ENCODE measurements at places on chromosomes 11 and 22.

DNA sequence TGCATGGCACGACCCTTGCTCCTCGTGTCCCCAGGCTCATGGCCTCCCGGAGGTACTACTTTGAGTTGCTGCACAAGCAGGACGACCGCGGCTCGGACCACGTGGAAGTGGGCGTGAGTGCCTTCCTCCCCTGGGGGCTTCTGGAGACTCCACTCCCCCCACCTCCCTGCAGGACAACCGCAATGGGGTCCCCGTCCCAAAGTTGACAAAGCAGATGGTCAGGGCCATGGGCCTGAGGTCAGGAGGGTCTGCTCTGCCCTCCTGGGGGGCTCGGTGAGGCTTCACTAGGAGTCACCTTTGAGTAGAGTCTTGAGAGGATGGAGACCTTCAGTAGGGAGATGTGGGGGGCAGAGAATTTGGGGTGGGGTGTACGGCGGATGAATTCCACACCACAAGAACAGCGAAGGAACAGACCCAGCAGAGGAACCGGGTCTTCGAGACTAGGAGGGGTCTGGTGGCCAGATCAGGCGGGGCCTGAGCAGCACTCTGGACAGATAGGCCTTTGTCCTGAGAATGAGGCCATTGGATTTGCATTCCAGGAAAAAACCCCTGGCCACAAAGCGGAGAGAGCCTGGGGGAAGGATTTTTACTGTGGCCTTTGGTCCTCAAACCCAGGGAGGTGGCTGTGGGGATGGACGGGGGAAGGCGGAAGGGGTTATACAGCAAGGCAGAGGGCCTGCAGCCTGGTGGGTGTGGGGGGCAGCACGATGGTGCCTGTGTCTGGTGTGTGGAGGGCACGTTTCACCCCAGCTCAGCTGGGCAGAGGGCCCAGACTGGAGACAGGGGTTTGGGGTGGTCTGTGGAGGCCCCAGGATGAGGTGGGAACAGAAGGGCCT lies 4.6 kb downstream of the B4GALNT4 start:
- no peak for DNase-seq

- no peak for DNase-seq
Measured at GRCh38 chr11:59254286-59254685, 41.6 kb upstream of the MPEG1 start.

GRCh38 chr22:46907241-46908215 lies 145.1 kb downstream of the TBC1D22A start:
- DNase-seq = no peak

- peak; percentile 26 for DNase-seq
Measured at GRCh38 chr22:32796865-32797573, 4.5 kb upstream of the TIMP3 start.

- DNase-seq = no peak
Measured at GRCh38 chr11:66814678-66815077, 28.6 kb upstream of the RCE1 start.

DNA sequence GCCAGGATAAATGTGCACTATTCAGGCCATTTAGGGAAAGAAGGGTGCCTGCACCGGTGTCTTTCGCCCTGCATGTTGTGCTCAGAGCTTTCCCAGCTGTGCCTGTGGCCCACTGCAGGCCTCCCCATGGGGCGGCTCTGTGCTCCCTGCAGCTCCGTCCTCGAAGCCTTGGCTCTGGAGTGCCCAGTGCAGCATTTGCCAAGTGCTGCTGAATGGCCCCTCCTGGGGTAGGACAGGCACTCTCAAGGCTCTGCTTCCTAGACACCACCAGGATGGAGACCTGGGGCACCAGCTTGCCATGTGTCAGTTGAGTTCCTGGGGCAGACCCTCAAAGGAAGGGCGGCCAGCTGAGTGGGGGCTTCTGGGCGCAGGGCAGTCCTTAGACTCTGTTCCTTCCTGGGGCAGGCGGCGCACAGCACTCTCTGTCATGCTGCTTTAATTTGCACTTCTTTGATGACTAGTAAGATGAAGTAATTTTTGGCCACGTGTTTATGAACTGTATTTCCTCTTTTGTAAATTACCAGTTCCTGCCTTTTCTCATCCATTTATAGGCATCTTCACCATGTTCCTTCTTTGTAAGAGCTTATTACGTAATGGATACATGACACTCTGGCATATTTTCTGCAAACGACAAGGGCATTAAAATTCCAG lies 32.1 kb upstream of the GNB1L start:
- peak; percentile 30 for DNase-seq

GRCh38 chr11:118439646-118440045 lies 3.4 kb downstream of the KMT2A start:
- DNase-seq = no peak

- no peak for DNase-seq
Measured at GRCh38 chr22:45268167-45268957, 16.4 kb upstream of the UPK3A start.

- DNase-seq = no peak
Measured at GRCh38 chr11:17762309-17762974, 27.9 kb downstream of the KCNC1 start.

DNA sequence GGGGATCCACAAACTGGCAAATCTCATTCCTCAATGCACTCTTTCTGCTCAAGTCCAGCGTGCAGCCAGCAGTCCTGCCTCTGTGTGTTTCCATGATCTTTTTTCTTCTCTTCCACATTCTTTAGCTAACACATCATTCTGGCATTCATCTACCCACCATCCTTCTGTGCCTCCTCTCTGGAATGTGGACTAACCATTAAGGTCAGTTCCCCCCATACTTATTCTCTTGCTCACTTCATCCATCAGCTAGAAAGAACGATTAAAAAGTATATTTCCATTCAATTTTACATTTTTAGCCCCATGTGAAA lies 7.8 kb downstream of the KIRREL3 start:
- no peak for DNase-seq

GRCh38 chr11:107017433-107018218 lies 650 bp downstream of the GUCY1A2 start:
- DNase-seq = no peak

- no peak for DNase-seq
Measured at GRCh38 chr22:23742505-23743264, 8.2 kb downstream of the ZNF70 start.

- no peak for DNase-seq
Measured at GRCh38 chr11:75626889-75627529, 41.8 kb downstream of the MAP6 start.

DNA sequence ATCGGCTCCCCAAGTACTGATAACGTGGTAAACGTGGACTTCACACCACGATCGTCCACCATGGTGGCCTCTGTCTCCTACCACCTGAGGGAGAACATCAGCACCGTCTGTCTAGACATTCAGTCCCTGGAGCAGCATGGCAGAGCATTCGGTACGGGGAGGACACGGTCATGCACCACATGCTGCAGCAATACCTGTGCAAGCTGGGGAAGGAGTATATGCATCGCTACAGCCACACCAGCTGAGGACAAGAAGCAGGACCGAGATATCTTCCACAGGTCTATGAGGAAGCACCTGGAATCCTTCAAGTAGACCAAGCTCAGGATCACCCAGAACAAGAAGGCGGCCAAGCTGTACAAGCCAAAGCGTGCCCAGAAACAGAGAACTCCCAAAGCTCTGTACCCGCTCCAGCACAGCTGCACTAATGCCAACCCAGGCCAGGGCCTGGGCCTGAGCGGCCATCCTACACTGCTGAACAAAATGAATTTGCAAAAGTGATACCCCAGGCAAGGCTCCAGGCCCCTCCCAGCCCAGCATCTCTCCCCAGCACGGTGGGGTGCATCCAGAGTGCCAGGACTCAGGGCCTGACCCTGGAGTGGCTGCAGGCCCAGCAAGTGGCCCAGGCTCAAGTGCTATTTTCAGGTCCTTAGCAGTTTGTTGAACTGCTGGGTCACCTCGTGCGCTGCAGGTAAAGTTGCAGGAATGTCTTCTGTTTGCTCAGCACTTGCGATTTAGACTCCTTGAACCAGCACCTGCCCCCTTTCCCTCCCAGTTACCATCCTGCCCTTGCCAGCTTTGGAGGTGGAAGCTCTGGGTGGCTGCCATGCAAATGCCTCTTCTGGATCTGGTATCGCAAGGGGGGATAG lies 119.3 kb upstream of the SERPIND1 start:
- DNase-seq = no peak

GRCh38 chr22:39738746-39739145 lies 154.8 kb downstream of the ENTHD1 start:
- DNase-seq = no peak

DNA sequence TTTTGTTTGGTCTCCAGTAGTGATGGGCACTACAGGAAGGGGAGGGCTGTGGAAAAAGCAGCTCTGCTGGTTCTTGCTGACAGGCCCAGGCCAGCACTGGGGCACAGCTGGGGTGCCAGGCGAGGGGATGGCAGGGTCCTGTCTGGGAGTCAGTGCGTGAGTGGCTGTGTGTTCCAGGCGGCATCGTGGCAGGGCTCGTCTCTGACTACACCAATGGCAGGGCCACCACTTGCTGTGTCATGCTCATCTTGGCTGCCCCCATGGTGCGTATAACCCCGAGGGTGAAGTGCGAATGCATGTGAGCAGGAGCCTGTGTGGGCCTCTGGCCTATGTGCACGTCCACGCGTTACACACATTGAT lies 20.9 kb downstream of the SLC37A2 start:
- DNase-seq = no peak

GRCh38 chr11:66686100-66686785 lies 8.6 kb upstream of the RBM4B start:
- no peak for DNase-seq

DNA sequence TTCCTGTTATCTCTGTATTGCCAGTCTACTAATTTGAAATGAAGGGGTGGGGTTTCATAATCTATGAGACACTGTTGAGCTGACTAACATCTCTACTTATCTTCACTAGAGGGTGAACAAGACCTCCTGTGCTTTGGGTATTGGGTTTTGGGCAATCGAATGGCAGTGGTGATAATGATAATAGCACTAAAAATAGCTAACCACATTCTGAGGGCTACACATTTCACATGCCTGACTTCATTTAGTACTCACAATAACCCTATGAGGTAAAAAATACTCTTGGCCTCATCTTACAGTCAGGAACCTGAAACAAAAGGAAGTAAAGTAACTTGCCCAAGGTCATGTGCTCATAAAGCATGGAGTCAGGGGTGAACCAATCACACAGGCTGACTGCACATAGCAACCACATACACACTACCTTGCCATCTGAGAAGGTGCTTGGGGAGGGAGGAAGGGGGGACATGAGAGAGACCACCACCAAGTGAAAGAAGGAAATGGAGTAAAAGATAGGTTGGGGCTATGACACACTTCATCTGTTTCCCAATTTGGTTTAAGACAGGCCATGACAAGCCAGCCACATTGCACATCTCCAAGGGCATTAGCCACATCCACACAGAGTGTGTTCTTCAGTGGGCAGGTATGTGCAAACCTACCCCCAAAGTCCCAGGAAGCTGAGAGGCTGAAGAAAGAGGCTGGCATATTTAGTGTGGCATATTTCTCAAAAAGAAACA lies 387.6 kb upstream of the DDI1 start:
- DNase-seq = no peak

GRCh38 chr11:102457865-102458264 lies 5.3 kb upstream of the TMEM123 start:
- DNase-seq = no peak

- no peak for DNase-seq
Measured at GRCh38 chr11:95101935-95102334, 12.3 kb downstream of the ENDOD1 start.

DNA sequence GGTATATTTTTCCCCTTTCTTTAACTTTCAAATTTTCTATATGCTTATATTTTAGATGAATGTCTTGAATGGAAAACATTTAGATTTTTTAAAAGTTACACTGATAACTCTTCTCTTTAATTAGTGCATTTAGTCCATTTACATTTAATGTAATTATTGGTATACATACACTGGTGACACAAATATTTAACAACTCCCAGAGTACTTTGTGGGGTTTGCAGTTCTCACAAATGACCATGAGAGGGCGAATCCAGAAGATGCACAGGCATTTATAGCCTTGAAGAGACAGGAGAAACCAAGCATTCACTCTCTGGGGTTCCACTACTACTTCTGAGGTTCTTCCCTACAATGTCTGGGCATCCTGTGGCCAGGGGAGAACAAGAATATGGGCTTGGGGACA lies 125.1 kb downstream of the TIMP3 start:
- DNase-seq = no peak

GRCh38 chr11:125062931-125063428 lies at the start of gene SLC37A2:
Gene SLC37A2 (plus strand): TSS chr11:125063305. CDS start chr11:125063368, 63 bp downstream.
- no peak for DNase-seq

DNA sequence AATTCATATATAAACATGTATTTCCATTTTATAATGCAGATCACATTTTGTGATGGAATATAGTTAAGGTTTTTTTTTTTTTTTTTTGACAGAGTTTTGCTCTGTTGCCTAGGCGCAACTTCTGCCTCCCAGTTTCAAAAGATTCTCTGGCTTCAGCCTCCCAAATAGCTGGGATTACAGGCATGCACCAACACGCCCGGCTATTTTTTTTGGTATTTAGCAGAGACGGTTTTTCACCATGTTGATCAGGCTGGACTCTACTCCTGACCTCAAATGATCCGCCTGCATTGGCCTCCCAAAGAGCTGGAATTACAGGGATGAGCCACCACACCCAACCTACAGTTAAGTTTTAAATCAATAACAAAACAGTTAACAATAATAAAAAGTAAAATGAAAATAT lies 18.8 kb downstream of the XKR3 start:
- DNase-seq = no peak

GRCh38 chr11:103729617-103730016 lies 306.8 kb upstream of the DDI1 start:
- no peak for DNase-seq

DNA sequence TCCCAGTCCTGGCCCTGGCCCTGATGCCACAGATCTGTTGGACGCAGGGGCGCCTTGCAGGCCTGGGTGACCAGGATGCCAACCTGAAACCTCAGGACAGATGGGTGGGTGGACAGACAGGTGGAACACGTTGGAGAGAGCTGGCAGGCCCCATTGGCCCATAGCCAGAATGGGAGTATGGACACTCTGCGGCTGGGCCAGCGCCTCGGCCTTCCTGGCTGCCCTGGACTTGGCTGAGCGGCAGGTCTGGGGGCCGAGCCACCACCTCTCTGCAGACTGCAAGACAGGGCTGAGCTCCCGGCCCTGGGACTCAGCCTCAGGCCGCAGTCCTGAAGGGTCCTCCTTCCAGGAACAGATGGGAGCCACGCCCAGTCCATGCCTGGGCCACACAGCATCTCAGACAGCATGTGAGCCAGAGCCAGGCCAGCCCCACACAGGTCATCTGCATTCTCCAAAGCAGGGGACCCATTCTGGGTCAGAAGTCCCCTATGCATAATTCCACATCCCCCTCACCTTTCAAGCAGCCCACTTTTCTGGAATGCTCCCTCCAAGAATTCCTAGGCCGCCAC lies 14.1 kb downstream of the WNT7B start:
- no peak for DNase-seq
